ENCODE measurements at places on chromosomes 7 and 10.

GRCh38 chr7:75950111-75950681, 35.2 kb downstream of the POR start:
- no peak for DNase-seq

DNA sequence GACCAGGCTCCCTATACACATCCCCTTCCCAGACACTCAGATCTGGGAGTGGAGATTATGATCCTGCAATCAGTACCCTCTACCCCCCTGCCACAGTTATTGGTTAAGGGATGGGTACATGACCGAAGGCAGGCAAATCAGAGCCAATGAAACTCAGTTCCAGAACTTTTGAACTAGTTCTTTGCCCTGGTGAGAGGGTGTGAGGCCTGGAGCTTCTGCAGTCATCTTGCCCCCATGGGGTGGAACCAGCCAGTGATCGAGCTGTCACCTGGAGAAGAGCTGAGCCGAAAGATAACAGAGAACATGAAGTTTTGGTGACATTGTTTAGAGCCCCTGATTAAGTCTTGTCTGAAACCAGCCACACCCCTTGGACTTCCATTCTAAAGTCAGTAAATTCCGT, 88.2 kb upstream of the DUSP5 start:
- no peak for DNase-seq

GRCh38 chr10:71344154-71344925, 25.3 kb downstream of the SLC29A3 start:
- DNase-seq = no peak

DNA sequence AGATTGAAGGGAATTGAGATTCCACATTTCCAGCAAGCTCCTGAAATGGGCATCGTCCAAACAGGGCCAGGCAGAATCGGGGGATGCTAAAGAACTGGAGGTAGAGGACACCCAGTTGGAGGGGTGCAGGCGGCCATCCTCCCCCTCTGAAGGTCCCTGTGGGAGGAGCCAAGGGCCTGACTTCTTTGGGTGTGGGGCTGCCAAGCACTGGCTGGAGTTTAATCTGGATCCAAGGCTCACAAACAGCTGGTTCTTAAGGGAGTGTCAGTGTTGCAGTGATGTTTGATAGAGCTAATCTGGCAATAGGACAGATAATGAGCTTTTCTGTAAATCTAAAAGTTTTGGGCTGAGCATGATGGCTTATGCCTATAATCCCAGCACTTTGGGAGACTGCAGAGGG, 20.8 kb downstream of the TSPAN14 start:
- no peak for DNase-seq

DNA sequence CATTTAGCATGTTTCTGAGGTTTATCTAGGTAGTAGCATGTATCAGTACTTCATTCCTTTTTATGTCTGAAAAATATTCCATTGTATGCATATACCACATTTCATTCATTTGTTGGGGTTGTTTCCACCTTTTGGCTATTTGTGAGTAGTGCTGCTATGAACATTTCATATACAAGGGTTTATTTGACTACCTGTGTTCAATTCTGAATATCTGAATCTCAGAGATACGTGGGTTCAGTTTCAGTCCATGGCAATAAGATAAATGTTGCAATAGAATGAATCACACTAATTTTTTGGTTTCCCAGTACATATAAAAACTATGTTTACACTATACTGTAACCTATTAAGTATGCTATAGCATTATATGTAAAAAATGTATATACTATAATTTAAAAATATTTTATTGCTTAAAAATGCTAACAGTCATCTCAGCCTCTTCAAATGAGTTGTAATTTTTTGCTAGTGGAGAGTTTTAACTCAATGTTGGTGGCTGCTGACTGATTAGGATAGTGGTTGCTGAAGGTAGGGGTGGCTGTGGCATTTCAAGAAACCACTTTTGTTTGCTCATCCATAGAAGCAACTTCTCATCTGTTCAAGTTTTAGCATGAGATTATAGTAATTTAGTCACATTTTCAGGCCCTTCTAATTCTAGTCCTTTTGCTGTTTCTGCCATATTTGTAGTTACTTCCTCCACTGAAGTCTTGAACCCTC, 13.9 kb downstream of the PLEKHA1 start:
- DNase-seq = no peak

DNA sequence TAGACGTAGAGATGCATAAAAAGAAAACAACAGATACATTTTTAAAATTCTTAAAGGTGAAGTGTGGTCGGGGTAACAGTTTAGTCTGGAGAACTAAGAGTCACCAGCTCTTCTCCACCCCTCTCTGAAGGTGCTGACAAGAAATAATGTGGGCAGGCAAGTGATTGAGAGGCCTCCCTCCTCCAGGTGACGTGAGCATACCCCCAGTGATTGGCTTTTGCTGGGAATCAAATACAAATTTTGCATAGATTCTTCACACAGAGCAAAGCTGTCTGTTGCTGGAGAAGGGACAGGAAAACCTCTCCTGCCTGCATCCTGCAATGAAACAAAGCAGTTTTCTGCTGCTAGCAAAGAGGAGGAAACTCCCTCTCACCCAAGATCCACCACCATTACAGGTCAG, 115.0 kb downstream of the DGKB start:
- DNase-seq = no peak

DNA sequence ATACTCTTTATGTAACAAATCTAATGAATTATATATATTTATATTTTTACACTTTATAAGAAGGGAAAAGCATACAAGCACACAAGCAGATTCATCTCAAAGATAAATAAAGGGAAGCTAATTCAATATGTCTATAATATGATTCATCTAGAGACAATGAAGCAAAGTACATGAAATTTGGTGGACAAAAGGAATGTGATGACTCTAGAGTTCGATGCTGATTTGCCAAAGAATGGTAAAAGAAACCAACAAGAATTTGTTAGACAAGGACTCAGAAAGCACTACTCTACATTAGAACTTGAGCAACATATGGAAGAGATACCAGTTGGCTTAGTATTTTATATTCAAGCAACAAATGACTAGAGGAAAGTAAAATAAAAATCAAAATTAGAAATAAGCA, 536.5 kb upstream of the TEX47 start:
- DNase-seq = no peak

GRCh38 chr7:139987691-139988516, 74.8 kb downstream of the PARP12 start:
- DNase-seq = no peak

- DNase-seq = no peak
Observed at GRCh38 chr7:124635416-124635815, 130.2 kb downstream of the GPR37 start.

DNA sequence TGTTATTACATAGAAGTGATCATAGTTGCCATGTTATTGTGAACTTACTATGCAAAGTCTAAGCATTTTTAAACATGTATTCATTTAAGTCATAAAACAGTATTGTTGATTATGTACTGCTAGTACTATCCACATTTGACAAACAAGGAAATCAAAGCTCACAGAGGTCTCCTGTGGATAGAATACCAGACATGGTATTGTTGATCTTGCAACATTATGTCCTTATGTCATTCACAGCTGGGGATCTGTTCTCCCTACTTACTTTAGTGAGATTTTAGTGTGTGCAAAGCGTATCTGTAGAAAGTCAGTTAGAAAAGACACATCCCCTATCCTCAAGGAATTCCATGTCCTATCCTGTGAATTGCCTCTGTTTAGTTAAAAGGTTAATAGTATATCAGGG, 106.1 kb downstream of the SND1 start:
- DNase-seq = no peak

DNA sequence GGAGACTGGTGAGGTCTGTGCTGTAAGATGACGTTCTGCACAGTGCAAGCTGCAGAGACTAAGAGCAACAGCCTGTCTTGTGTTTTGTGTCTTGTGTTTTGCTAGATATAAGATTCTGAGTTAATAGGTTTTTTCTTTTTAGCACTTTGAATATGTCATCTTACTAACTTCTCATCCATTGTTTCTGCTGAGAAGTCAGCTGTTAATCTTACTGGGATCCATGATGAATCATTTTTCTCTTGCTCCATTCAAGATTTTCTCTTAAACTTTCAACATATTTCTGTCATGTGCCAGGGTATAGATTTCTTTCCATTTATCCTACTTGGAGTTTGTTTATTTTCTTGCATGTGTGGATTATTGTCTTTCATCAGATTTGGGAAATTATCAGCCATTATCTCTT, 290.3 kb downstream of the CELF2 start:
- DNase-seq = no peak

- no peak for DNase-seq
Observed at GRCh38 chr10:10302689-10303088, 715.0 kb upstream of the CELF2 start.

GRCh38 chr10:92969151-92969550, 91.4 kb upstream of the CYP26C1 start:
- no peak for DNase-seq

GRCh38 chr10:124547647-124548168, 86.1 kb downstream of the LHPP start:
- DNase-seq = no peak

DNA sequence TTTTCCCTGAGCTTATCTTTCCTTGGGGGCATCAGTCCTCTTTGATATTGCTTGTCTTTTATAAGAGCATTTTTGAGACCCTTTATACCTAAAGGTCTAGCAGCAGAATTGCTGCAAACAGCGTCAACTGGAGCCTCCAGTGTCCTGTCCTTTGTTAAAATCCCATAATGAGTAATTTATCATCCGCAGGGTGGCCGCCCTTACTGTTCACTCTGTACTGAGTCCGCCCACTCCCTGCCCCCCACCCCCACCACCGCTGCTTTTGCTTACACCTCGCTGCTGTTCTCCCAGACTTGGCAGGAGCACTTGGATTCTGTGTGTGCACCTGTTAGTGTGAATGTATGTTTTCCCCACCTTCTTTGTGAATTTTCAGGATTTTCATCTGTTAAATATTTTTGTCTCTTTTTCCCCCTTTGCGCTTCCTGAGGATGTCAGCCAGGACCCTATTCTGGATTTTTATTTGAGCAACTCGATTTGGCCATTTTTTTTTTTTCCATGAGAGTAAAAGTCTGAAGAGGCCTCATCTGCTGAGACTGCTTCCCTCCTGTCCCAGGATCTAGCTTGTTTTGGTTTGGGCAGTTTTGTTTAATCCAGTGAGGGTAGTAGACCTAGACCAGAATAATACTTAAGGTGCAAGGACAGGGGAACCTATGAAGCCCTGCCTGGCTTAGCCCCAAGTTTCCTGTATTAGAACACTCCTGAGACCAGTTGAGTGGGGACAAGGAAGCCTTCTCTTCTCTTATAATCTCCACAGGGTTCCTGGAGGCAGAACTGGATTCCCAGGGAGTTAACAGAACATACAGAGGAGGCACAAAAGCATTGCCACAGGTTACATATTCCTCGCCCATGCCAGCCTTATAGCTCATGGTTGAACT, 8.2 kb downstream of the AGFG2 start:
- DNase-seq = no peak

- no peak for DNase-seq
Observed at GRCh38 chr7:1668396-1669063, 1.5 kb upstream of the ELFN1 start.

- no peak for DNase-seq
Observed at GRCh38 chr7:27842094-27842692, 102.2 kb downstream of the TAX1BP1 start.

DNA sequence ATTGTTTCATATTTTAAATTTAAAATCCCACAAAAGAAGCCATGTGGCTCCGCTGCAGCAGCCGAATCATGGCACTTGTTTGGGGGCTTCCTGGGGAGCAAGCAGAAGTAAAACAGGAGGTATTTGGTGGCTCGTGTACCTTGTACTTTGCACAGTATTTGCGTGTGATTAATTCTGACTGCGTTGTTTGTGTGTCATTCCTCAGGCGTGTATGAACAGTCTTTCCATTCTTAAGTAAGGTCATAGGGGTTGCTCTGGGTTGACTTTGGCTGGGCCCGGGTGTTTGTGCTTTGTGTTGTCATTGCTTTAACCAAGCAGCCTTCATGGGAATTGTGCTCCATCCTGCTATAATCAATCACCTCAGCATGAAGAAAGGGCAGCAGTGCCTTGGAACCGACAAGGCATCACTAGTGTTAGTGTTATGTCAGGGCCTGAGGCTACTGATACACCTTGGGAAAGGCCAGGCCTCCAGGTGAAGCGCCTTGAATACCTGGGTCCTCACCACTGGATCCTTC, 182.4 kb downstream of the ARHGAP21 start:
- no peak for DNase-seq

DNA sequence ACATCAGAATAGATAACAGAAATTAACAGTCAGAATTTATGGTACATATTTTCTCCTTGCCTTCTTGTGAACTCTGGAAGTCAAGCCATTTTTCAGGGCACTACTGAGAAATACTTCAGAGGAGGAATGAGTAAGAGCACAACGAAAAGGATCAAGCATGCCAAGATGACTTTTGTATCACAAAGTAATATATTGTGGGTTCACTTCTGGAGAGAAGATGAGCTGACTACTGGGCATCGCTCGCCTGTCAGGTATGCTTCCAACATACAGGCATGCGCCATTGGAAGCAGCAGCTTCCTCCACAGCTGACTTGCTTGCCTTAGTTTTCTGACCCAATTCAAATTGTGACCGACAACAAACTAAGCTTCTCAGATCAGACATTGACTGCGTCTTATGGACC, 137.3 kb downstream of the VTI1A start:
- DNase-seq = no peak

- DNase-seq = no peak
Observed at GRCh38 chr7:20083781-20084180, 133.4 kb downstream of the MACC1 start.

DNA sequence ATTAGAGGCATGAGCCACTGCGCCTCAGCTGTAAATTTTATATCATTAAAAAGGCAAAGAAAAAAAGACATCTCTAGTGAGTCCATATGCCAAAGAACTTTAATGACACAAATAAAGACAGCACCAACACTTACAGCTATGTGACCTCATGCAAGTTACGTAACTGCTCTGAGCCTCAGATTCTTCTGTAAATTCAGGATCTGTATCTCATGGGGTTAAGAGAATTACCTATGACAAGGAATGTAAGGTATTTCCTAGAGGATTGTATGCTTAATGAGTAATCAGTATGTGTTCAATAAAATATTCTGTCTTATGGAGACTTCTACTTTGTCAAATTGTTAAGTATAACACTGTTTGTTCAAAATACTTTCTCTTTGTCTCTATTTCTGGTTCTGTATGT, 274.0 kb upstream of the GLI3 start:
- no peak for DNase-seq

- no peak for DNase-seq
Observed at GRCh38 chr10:22633106-22633505, 81.3 kb downstream of the PIP4K2A start.

DNA sequence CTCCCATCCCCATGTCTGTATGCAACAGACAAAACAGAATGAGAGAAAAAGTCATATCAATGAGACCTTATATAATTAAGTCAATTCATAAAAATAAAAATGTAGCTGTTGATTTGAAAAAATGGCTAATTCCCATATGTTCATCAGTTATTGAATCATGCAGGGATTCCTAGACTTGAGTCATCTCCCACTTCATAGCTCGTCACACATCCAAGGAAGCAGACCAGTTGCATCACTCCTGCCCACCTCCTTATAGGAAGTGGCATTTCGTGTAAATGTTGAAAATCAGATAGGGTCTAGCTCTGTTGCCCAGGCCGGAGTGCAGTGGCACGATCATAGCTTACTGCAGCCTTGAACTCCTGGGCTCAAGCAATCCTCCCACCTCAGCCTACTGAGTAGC, 56.1 kb upstream of the SH2B2 start:
- no peak for DNase-seq

- no peak for DNase-seq
Observed at GRCh38 chr10:110446277-110446676, 51.4 kb upstream of the DUSP5 start.
